Activated effector memory CD4-positive, alpha-beta T cell treated with anti-CD3 and anti-CD28 coated beads, Interleukin-2, amount 50 U/mL, for 16 hours (primary cell): ENCODE measurements at places on chromosomes 2 and 18.

GRCh38 chr2:3242747-3243369 lies 134.8 kb downstream of the EIPR1 start:
- peak; percentile 76 for DNase-seq

DNA sequence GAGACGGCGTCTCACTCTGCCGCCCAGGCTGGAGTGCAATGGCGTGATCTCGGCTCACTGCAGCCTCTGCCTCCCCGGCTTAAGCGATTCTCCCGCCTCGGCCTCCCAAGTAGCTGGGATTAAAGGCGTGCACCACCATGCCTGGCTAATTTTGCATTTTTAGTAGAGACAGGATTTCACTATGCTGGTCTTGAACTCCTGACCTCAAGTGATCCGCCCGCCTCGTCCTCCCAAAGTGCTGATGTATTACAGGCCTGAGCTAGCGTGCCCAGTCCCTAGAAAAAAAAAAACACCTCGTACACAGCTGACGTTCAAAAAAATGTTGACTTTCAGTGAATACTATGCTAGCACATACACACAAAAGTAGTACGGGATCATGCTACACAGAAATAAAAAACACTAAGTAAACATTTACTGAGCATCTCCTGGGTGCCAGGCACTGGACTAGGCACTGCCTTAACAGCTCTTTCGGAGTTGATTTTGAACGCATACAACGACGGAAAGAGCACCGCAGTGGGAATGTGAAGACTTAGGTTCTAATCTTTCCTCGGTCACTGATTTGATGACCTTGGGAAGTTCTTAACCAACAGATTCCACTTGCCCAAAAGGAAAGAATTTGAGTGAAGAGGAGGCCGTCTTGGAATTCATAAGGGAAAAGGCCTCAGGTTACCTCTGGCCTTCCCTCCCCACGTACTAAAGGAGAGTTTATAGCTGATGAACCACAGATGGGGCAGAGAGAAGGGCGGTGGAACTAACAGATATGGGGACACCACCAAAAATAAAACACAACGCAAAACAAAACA lies 1.1 kb downstream of the DNAJC27 start:
- no peak for DNase-seq

DNA sequence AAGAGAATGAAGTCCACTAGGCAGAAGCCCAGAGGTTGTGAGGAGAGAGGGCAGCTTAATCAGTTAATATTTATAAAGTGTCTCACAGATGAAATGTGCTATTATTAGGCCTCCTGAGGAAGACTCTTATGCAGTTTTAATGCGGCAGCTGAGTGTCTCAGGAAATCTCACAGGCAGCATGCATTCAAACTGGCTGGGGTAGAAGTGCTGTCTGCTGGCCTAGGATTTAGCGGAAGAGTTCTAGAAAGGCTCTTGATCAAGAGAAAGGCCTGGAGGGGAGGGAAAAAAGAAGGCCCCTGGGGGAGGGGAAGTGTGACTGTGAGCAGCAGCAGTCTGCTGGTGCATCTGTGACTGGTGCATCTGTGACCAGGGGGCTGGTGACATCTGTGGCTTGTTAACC lies 133.0 kb downstream of the FSHR start:
- DNase-seq: no peak

DNA sequence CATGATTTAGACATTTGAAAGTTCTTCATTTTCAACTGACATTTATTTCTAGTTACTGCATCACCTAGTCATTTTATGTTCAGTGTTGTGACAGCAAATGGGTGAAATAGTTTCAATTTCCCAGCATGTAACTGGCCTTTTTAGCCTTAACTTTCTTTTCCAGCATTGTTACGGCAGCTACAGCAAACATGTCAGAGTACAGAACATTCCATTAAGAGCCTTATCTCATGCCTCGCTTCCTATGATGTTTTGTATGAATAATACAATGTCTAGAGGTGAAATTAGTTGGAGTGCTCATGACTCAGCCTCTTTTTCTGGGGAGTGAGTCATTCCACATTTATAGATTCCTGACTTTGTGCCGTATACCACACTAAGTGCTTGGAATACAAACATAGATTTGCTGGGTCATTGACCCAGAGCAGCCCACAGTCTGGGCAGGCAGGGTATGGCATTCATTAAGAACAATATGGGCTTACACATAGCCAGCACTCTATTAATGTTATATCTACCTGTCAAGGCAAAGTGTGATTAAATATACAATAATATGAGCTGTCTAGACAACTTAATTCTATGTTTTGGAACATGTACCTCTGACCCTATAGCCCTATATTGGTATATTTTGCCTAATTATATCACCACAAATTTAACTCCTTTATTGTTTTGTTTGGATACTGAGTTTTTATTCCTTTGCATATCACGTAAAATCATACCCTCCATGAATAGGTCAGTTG lies 72.2 kb downstream of the MAP2 start:
- DNase-seq: no peak

GRCh38 chr2:207921606-207922005 lies 103.7 kb downstream of the PLEKHM3 start:
- DNase-seq: no peak

DNA sequence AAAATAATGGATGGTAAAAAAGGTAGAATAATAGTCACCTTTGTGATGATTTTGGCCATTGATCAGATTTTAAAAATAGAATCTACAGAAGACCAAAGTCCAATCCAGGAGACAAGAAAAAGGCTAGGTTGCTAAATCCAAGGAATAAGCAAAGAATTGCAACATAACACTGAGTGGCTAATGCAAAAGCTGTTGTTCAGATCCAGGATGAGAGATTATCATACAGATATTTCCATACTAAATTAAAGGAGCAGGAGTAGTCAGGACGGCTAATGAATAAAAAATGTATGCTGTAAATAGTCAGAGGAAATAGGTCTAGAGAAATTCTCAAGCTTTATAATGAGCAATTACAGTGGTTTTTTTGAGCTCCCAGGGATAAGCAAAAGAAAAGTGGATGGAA lies 745.9 kb upstream of the ACVR2A start:
- no peak for DNase-seq

DNA sequence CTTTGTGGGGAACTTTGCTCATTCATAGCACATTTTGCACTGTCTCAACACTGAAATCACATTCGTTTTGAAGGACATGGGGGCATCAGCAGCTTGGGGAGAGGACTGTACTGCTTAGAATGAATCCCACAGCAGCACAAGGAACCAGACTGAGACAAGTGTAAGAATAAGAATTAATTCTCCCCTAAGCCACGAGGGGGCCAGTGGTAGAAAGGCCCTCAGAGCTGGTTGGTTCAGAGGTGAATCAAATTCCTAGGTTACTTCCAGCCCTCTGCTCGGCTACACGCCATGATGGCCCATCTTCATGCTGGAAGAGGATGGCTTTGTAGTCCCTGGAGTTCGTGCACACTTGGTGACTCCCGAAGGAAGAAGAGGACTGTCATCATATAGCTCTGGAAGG lies 12.0 kb upstream of the MC5R start:
- no peak for DNase-seq

- DNase-seq: no peak
These were observed 105.7 kb downstream of the KYNU start for GRCh38 chr2:142983174-142983573.

DNA sequence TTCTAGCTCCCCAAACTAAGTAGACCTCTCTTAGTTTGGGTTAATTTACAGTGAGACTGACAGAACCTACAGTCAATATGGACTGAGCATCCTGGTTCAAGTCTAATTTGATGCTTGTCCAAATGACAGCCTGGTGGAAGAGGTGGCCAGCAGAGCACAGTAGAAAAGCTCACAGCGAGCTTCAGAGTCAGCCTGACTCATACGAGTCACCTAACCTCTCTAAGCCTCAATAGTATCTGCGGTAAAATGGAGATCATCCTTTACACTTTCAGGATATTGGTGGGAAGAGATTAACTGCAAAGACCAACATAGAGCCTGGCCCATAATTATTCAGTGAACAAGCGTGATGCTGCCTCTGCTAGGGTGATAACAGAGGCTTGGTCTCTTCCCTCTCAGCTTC lies 54.5 kb downstream of the DOCK10 start:
- DNase-seq: no peak

DNA sequence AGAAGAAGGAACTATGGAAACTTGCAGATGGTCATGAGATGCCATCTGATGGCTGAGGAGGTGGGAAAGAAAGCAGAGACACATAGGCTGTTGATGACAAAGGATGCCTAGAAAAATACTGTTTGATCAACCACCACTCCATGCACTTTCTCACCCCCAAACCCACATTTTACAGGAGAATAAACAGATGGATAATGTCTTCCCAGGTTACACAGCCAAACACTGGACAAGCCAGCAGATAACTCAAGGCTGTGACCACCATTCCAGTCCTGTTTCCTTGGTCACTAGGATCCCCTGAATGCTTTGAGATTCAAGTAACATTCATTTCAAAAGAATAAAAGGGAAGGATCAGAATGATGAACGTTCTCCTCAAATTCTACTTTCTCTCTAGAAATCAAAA lies 733.0 kb upstream of the SOX11 start:
- DNase-seq: no peak

DNA sequence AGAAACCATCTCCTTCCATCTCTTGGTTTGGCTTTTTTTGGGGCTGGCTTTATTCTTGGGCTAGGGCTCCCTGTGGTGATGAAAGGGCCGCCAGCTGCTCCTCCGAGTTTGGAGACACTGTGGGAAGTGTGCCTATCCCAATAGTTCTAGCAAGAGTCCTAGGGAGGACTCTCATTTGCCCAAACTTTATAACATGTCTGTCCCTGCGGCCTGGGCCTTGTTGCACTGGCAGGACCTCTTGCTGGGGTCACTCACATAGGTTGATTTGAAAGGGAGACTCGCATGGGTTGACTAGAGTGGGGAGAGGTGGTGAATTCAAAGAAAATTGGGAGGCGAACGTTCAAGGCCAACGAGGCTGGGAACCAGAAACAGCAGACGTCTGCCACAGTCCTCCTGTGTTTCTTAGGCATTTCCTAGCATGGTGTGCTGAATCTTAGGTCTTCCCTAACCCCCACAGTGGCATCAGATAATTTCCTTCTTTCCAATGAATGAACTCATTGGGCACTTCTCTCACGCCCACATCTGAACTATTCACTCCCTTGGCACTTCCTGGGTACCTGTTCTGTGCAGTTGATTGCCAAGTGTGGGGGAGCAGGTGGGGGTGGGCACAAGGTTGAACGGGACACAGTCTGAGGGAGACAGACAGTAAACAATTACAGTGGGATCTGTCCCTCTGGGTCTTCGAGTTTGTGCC lies 26.8 kb downstream of the NIFK start:
- peak; percentile 25 for DNase-seq

- DNase-seq: no peak
These were observed 42.3 kb upstream of the IMP4 start for GRCh38 chr2:130300258-130300969.

DNA sequence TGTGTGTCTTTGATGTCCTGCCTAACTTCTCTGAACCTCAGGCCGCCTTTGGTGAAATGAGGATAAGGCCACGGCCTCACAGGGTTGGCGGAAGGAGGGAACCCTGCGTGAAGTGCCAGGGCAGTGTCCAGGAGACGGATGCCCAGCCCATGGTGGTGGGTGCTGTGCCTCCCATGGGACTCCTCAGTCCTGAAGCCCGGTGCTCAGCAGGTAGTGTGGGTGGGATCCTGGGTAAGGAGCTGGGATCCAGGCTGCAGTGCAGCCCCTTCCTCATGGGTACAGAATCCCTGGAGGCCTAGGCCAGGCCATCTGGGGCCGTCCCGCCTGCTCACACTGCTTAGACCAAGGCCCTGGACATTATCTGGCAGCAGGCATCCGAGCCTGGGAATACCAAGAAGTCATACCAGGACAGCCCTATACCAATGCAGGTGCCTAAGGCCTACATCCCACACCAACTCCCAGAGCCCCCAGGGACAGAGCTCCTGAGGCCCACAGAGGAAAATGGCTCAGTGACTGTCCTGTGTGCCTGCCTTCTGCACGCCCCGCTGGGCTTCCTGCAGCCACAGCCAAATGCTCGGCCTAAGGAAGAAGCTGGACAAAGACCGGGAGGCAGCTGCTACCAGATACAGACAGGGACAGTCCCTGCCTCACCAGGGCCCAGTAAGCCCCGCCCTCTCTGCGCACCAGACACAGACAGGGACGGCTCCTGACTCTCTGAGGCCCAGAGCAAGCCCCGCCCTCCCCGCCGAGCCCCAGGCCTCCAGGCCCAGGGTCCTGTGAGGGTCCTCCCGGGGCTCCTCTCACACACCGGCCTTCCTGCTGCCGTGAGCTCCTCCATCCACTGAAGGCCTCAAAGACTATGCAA lies 78.0 kb downstream of the NDUFA10 start:
- peak; percentile 45 for DNase-seq

DNA sequence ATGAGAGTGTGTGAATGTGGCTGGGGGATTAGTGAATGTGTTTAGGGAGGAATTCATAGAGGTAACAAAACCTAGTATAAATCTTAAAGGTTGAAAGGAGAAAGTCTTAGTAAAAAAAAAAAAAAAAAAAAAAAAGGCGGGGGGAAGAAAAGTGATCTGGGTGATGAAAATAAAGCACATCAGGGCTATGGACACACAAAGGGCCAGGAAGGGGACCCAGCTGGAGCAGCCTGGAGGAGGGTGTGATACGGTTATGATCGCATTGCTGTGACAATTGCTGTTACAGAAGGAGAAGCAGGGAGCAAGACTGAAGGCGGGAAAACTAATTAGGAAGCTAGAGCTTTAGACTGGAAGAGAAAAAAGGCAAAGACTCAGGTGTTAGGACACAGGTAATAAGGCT lies 85.4 kb downstream of the DLGAP1 start:
- DNase-seq: no peak

- DNase-seq: no peak
These were observed 78.9 kb downstream of the NRXN1 start for GRCh38 chr2:50953021-50953420.

- DNase-seq: no peak
These were observed 67.9 kb downstream of the LCLAT1 start for GRCh38 chr2:30514848-30515435.

GRCh38 chr2:44844651-44845270 lies 96.7 kb upstream of the SIX3 start:
- no peak for DNase-seq

- no peak for DNase-seq
These were observed 175.9 kb upstream of the ITGA4 start for GRCh38 chr2:181281206-181281832.

DNA sequence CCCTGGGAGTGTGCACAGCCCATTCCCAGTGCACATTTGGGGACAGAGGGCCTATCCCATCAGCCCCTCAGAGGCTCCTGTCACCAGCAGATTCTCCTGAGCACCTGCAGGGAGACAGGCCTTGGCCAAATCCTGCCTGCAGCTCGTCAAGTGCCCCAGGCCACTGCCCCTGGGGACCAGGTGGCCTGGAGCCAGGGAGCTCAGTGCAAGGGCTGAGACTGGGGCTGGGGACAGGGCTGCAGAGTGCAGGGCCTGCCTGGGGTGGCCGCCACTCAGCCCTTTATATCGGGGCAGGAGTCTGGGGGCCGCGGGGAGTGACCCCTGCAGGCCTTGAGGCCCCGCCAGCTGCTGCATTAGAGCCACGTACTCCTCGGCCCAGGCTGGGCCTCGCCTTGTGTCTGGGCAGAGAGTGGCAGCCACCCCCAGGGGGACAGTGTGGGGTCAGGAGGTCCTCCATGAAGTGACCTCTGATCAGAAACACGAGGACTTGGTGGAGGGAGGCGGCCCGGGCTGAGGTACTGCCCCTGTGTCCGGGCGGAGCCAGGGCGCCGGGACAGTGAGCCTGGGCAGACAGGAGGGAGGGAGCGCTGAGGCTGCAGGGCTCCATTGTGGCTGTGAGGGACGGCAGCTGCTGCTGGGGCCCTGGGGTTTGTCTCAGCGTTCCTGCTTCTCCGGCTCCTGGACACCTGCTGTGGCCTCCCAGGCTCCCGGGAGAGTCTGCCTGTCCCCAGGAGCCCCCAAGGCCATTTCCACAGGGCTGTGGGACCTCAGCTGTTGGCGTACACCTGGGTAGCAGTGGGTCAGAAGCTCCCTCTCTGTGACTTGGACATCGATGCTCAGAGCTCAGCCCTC lies 24.2 kb downstream of the GPC1 start:
- DNase-seq: peak; percentile 57

GRCh38 chr18:6598657-6599056 lies 130.9 kb upstream of the ARHGAP28 start:
- DNase-seq: no peak
